Kidney (tissue), 22 donors: ENCODE measurements at places on chromosomes 4 and X. TPM values are rescaled to one million over a fixed set of nuclear protein-coding genes. Genes with fewer than 3 reads are reported as not detected.

GRCh38 chr4:140332734-140333133 lies 40.7 kb upstream of the SCOC start:
- no peak for DNase-seq

- DNase-seq = peak; percentile 75
Measured at GRCh38 chr4:24858026-24858425, 54.8 kb downstream of the CCDC149 start.

DNA sequence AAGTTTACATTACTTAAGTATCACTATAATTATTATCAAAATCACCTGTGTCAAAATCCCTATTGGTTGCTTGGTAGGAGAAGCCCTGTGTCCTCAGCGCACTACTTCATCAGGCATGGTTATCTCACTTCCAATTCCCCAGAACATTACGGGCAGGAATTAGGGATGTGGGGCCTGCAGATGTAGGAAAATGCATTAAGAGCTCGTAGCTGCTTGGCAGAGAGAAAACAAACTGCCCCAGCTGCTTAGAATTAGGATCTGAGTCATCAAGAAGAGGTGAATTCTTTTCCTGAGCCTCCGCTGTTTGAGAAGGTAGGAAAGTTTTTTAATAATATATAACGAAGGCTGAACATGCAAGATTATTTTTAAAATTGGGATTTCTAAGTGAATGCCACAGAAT lies 31.1 kb upstream of the CLNK start:
- DNase-seq = no peak

GRCh38 chr4:16231570-16232245 lies 5.4 kb upstream of the TAPT1 start:
- DNase-seq = no peak

DNA sequence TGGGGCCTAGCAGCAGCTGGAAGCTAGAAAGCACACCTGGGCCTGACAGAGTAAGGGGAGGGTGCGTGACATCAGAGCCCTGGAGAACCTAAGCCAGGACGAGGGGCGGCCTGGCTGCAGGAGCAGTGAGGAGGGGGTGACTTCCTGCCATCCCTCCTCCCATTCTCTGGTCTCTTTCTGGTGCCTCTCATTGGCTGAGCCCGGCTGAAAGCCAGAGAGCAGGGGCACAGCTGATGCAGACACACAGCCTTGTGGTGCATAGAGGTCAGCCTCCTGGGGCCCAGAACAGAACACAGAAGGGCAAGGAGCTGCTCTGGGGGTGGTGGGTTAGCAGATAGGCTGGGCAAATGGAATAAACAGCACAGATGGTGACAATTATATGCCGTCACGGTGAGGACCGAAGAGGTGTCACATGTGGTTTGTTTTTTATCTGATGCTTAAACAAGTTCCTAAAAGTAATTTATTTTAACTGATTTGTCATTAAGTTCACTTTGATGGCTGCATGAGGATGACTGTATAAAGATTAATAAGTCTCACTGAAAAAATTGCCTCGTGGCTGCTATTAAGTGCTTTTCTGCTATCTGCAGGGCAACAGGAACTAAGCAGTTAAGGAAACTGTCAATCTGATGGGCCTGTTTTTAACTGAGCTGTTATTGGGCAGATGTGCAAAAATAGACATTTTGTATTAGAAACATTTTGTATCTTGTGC lies 102.0 kb downstream of the FNIP2 start:
- DNase-seq = no peak

DNA sequence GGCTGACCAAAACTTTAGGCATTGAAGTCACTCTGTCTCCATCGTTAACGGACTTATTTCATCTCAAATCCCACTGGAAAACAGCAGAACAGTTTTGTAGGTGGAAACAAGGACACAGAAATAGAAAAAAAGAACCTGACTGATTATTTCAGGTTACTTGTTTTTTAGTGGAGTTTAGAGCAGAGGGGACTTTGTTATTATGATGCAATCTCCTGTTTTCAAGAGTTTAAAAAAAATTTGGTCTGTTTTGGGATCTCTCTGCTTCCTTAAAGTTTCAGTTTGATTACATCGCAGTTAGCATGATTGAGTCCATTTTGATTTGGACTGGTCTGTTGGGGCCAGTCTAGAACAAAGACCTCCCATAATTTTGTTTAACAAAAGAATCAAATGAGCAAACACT lies 13.6 kb downstream of the PROM1 start:
- DNase-seq = no peak

DNA sequence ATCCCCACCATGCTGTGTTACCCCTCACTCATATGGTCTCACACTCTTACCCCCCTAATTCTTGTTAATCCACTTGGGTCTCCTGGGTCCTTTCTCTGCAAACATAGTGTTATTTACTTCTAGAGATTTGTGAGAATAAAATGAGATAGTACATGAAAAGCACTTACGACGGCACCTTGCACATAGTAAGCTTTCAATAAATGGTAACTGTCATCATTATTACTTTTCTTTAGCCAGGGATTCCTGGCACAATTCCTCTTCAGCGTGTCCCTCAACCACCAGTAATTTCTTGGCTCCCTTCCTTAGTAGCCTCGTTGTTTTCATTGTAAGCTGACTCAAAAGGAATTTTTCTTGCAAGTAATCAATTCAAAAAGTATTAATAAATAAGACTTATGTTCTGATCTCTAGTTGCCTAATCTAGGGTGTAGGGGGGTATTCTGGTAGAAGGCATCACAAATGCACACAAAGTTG lies 30.1 kb upstream of the RBMX start:
- no peak for DNase-seq

- no peak for DNase-seq
Measured at GRCh38 chr4:14277505-14277904, 650.0 kb upstream of the BOD1L1 start.

DNA sequence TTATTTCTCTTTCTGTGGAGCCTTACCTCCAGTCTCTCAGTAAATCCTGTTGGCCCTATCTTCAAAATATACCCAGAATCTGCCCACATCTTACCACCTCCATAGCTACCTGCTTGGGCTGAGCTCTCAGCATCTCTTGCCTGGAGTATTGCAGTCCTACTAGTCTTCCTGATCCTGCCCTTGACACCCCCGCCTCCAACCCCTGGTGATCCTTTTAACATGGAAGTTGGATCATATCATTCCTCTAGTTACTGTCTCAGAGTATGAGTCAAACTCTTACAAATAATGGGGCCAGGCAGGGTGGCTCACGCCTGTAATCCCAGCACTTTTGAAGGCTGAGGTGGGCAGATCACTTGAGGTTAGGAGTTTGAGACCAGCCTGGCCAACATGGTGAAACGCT lies 43.1 kb upstream of the SETD7 start:
- DNase-seq = no peak

DNA sequence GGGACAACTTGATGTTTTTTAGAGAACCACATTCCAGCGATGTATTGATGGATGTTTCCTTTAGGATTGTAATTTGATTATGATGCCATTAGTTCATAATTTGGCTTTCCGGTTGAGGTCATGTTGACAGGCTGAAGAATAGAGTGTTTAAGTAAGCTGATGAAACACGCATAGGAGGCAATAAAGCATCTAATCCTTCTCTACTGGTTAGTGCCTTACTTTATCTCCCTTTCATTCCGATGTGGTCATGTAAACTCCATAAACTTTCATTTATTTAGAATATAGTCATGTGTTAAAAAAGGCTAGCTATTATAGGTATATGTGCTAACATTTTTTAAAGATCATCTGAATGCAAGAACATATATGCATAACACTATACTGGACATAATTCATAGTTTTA lies 15.0 kb downstream of the FRMPD4 start:
- DNase-seq = no peak

DNA sequence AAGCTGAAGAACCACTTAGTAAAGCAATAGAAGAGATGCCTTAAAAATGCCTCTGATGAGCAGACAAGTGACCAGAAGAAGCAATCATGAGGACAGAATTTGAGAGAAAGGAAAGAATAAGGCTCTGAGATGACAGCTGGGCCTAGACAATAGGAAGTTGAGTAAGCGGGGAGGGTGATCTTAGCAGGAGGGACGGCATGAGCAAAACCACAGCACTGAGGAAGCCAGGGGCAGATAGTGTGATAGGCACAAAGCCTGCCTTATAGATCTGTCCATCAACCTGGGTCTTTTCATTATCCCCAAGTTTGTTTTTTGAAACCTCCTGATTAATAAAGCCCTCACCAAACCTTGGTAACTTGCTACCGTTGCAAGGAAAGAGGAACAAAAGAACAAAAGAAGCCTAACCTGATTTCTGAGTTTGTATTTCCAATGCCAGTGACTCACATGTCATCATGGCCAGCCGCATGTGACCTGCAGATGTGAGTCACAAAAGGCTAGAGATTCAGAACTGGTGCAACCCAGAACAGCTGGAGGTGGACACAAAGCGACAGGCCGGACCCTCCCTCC lies 55.7 kb upstream of the PPARGC1A start:
- no peak for DNase-seq

UGT2B17 gene
- not detected for polyA plus RNA-seq

UGT2B7 gene
- 390 TPM for polyA plus RNA-seq

SGMS2 gene
- 5.3 TPM for polyA plus RNA-seq

GRIA2 gene
- polyA plus RNA-seq = 0.80 TPM

MAGEA9B gene
- not detected for polyA plus RNA-seq

PGAM4 gene
- polyA plus RNA-seq = not detected

SMPX gene
- polyA plus RNA-seq = not detected
